D721Med (cell line): ENCODE measurements at places on chromosomes 7 and 10.

GRCh38 chr7:100008525-100008924 is 6.9 kb upstream of the ZKSCAN1 start:
- DNase-seq, result no peak

DNA sequence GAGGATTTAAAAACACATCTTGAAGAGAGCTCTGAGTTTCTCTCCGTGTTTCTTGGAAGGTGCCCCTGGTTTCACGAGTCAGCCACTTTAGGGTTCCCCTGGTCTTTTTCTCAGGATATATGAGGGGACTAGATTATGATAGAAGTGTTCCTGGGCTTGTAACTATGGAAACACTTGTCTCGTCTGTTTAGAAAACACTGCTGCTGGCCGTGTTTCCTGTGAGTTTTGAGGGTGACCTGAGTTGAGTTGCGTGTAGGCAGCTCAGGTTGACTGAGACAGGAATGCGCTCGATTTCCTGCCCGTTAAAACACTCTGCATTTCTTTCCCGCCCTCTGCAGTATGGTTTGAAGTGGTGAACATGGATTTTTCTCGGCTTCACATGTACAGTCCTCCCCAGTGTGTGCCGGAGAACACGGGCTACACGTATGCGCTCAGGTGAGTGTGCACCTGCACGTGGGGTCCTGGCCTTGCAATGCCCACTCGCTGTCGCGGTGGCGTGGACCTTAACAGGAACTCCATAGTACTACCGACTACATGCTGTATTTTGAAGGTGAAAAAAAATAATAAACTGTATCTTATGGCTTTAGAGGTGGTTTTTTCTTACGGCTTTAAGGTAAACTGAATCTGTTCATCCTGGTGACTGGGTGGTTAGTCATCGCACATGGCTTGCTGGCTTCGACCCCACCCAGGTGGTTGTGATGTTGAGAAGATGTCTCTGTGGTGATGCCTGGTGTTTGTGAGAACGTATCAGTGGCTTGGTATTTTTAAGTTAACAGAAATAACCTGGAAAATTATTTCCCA is at the start of gene SUN1:
Gene SUN1 (plus strand): TSS at position 310 of the 801 bp plus-strand sequence. CDS start 49 bp downstream, at position 359.
- no peak for DNase-seq

DNA sequence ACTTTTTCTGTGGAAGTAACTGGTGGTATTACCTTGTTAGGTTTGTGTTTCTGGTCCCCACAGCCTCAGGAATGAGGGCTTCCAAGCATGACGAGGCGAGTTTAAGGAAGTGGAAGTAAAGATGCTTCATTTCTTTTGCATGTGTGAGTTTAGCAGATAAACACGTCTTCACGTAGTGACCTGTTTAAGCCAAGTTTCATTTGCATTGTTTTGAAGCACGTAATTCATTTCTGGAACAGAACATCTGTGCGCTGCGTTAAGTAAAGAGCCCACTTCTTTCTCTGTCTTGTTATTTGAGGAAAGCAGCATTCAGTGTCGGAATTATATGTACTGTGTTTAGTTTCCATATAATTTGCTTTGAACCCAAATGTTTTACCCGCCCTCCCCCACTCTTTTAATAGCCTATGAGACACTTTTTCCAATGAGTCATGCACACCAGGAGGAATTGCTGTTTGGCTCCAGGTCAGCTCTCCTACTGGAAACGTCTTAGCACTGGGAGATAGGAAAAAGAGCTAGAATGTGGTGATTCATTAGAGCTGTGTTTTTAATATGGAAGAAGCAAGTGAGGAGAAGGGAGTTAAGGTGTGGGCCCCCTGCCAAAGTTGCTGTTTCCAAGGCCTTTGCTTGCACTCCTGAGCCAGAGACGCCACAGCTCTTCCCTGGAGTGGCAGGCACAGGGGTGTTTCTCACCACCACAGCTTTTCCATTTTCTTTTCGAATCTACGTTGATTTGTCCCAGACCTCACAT is 36.7 kb downstream of the BTBD16 start:
- DNase-seq, result no peak

DNA sequence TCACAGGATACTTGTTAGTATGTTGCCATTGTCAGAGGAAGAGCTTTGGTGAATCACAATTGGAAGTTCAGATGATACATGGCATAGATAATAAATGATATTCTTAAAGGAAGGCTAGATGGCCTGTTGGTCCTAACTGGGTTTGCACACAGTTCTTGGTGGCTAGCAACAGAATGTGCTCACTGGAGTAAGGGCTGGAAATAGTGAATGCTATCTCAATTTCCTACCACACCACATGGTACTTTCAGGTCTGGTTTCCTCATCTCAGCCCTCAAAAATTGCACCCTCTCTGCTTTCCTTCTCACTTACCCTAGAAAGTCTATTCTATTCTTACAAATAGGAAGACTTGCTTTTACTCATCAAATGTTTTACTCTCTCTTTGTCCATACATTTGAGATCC is 622.5 kb downstream of the ANKRD7 start:
- no peak for DNase-seq

GRCh38 chr7:75872073-75872782 is 6.6 kb upstream of the RHBDD2 start:
- no peak for DNase-seq

GRCh38 chr10:7577176-7577575 is 89.6 kb downstream of the ITIH5 start:
- DNase-seq, result no peak

- DNase-seq, result no peak
These were observed 74.8 kb downstream of the CDK1 start for GRCh38 chr10:60853107-60853506.

DNA sequence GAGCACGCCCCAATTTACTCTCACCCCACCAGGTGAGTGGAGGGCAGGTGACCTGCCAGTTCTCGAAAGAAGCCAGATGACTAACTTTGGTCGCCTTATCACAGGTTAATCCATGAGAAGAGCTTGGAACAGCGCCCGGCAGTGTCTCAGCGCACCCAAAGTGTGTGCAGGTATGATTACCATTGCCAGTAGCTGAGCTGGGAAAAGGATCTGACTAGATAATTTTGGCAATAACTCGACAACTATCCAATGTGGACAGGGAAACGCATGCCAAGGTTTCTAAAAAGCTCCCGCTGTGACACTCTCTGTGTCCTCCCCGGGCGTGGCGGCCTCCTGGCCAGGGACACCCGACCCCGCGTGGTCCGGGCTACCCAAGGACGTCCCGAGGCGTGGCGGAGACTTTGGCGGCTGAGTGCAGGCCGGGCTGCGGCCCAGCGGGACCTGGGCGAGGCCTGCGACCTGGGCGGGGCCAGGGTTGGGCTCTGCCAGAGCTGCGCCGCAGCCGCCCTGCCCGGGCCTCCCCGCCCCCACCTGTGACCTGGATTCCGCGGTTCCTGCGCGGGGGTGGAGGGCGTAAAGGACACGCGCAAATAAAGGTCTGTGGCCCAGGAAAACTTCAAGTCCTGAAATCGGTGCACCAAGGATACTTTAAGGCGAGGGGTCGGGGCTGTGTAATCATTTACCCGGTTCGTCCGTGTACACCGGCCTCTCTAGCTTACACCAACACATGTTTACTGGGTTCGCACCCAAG is 13.7 kb upstream of the WAPL start:
- no peak for DNase-seq
